HTR-8/SVneo (cell line): ENCODE measurements at places on chromosomes 13 and 19.

GRCh38 chr19:19421299-19421696 lies 15.8 kb downstream of the GATAD2A start:
- DNase-seq, result no peak

GRCh38 chr13:110244071-110244830 lies 62.7 kb downstream of the COL4A1 start:
- DNase-seq, result no peak

DNA sequence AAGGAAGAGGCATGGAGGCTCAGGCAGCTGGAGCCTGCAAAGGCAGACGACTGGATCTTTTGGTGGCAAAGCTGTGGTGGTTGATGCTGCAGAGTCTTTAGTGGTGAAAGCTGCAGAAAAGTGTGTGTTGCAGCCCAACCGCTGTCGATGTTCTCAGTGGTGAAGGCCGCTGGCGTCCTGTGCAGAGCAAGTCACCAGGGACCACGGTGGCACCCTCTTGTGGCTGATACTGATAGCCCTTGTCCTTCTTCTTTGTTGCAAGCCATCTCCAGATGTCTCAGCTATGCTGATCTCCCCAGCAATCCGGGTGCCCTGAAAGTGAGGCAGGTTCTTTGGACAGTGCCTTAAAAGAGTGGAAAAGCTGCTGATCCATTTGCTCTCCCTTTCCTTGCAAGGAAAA lies 610.9 kb upstream of the PCDH9 start:
- DNase-seq, result no peak

DNA sequence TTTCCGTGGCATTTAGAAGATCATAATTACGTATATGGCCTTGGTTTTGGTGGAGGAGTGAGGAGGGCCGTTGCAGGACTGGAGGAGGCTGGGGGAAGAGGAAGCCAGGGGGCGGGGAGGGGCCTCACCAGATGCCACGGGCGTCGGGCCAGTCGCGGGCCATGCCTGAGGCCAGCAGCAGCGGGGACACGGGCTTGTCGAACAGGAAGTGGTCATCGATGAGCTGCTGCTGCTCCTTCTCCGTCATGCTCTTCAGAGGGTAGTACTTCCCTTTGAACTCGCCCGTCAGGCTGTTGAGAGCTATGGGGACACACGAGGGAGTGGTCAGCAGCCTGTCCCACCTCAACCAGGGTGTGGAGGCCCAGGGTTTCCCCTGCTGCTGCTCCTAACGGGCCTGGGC lies 11.1 kb downstream of the CKM start:
- no peak for DNase-seq

- no peak for DNase-seq
Observed at GRCh38 chr19:18227781-18228271, 1.6 kb upstream of the PDE4C start.

GRCh38 chr19:7482584-7483439 lies 6.0 kb downstream of the PEX11G start:
- no peak for DNase-seq
